Lower leg skin (tissue), 4 donors: ENCODE measurements at places on chromosomes 1 and 21. TPM values are rescaled to one million over a fixed set of nuclear protein-coding genes. Genes with fewer than 3 reads are reported as not detected.

DNA sequence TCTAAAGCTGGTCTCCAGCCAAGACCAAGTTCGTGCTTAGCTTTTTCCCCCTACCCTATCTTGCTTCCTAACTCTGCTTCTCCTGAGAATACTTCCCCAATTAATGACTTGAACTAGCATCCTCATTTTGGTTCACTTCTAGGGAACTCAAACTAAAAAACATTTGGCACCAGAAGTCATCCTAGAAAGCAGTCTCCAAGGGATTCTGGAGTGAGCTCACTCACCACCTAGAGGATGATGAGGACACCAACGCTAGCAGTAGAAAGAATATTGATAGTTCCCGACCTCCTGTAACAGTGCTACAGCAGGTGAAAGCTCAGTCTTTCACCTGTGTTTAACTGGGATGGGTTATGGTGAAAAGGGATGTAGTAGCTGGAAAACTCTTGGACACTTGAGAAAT lies 4.7 kb upstream of the PSMB2 start:
- DNase-seq: no peak

DNA sequence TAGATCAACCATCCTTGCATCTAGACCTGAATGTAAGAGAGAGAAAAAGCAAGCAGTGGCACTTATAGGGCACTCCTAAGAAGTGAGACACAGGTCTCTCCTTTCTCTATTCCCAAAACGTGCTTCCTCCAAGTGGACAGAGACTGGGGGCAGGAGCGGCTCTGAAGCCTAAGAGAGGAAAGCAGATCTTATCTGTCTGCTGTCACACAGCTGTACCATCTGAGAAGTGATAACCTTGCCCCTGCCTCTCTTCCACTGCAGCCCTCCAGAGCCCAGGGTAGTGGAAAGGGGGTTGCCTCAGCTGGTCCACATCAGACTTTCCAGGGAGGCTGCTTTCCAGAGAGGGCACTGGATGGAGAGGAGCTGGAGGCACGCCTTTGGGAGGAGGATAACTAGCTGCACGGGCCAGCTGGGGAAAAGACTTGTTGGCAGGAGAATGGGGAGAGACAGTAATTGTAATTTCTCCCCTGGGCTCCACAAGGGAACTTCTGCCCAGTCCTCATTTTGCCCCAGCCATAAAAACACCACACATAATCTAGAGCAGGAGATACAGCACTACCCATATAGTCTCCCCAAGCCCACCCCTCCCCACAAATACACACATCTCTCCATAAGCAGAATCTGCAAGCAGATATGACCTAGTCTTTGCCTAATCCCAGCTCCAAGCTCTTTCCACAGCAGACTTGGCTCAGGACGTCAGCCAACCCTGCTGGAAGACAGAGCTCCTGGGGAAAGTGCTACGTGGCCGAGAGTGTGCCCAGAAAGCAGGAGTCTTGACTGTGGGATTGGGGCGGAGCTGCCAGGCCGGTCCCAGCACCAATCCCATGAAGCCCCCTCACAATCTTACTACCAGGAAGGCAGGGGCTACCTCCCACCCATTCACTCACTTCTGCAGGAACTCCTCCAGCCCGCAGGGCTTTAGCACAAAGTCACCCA lies 31.2 kb downstream of the PIK3C2B start:
- no peak for DNase-seq

DNA sequence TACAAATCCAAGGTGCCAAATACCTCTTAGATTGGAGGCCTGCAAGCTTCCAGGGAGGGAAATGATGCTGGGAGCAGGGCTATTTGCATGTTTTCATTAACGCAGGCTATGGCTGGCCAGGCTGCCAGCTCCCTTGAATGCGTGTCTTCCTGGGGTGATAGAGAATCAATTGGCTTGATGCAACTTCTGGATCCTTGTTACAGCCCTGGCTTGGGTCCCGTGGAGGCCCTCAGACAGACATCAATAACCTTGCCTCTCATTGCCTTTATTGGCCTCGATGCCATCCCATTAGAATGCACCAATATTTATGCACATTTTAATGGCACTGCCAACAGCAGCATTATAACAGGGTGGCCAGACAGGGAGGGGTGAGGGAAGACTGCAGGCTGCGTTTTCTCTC lies 54.0 kb downstream of the TNR start:
- DNase-seq: peak; percentile 18

DNA sequence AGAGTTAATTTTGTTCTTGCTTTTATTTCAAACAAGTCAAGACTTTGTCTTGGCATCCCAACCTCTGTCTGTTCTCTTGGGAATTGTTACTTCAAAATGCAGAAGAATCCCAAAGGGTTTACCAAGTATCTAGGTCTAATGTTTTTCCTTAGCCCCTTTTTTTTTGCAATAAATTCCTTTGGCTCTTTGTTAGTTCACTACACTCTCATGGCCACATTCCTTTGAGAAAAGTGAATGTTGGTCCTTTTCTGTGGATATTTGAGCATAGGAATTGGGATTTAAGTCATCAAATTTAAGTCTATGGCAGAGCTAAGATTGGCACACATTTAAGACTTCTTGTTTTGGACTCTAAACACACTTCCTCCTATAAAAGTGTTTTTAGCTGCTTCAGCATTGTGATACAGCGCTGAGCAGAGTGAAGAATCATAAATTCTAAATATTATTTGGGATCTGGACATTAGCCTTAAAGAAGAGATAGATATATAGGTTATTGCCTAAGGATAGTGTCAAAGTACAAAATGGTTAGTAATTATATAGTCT lies 1.9 kb downstream of the BTF3L4 start:
- DNase-seq: no peak

DNA sequence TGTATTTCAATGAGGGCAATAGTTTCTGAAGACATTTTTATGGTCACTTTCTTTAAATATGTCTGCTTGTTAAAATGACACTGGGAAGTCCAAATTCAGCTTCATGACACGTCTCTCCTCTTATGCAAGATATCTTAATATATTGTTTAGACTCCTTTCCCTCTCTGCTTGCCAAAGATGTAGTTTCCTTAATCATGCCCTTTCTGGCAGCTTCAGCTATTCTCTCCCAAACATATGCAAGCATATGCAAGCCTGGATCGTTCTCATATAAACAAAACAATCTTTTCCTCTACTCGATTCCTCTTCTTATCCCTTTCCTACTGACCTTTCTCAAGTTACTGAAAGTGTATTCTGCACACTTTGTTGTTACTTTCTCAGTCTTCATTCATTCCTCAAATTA lies 372.2 kb downstream of the PTBP2 start:
- no peak for DNase-seq

- DNase-seq: no peak
Observed at GRCh38 chr1:202281316-202282024, 60.3 kb downstream of the UBE2T start.

DNA sequence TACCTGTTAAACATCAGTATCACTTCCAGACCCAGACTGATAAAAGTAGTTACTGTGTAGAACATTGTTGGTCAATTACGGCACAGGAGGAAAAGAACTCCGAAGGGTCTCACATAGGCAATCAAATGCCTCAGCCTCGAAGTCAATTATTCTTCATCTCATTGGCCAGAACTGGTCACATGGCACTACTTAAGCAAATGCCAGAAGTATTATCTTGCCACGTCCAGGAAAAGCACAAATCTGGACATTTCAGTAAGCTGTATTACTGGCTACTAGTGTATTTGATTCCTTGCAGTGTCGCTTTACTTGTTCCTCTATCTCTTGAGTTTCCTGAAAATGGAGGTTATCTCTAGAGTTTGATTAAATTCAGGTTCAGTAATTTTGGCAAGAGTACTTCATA lies 24.4 kb downstream of the DIO1 start:
- no peak for DNase-seq

GRCh38 chr1:46764402-46764801 lies 34.4 kb upstream of the CYP4B1 start:
- no peak for DNase-seq

GRCh38 chr1:107010582-107010981 lies 45.9 kb upstream of the PRMT6 start:
- DNase-seq: no peak

GRCh38 chr1:89051955-89052312 lies 13.1 kb downstream of the GBP1 start:
- no peak for DNase-seq

DNA sequence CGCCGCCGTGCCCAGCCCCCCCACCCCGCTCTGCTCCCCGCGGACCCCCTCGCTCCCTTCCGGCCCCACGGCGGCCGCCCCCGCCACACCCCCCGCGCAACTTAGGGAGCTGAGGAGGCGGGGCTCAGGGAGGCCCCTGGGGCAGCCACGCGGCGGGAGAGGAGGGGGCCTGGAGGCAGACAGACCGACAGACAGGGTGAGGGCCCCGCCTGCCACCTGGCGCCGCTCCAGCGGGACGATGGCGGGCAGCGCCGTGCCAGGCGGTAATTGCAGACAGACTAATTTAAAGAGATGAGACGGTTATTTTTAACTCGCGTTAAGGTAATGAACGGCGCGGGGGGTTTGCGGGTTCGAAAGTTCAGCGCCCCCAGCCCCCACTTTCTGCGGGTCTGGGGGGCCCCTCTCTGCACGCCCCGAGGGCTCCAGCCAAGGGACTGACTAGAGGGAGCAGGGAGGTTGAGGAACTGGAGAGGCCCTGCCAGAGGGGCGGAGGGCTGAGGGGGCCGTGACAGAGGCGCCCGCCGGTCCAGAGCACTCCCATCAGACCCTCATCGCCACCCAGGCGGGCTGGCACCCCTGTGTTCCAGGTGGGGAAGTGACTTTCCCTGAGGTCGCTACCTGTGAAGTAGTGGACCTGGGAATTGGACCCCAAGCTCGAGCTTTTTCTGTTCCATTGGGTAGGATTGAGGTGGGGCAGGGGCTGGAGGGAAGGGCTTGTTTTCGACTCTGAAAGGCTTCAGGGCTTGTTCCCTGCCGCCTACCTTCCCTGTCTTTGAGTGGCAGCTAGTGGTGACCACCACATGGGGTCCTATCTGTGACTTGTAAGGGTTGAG lies 5.4 kb downstream of the FOXO6 start:
- DNase-seq: no peak

DNA sequence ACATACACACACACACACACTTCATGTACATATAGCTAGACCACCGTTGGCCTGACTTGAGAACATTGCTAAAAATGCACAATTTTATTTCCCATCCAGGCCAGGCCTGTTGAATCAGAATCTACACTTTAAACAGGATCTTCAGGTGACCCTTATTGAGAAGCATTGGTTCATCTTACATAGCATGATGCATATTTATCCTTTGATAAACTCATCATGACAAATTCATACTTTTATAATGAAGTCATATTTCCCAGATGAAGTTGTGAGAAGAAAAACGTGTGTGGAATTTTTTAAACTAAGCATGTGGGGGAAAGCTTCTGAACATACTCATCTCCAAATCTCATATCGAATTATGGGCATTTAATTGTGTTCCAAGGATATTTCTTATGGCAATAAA lies 877.7 kb downstream of the MRPL39 start:
- no peak for DNase-seq

DNA sequence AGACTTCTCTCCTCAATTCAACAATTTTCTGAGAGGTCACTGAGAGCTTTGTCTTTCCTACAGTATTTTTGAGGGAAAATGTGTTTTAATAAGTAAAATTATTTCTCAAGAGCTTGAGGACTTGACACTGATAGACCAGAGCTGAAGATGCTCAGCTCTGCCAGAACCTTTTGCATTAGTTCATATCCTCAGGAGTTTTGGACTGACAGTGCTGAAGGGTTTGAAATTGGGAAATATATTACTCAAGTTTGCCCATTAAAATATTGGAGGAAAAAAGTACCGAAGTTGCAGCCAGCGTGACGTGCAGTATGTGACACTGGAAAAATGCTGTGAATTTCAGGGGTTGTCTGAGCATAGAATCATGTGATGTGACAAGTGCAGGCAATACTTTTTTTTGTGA lies 346.6 kb upstream of the DPYD start:
- peak; percentile 15 for DNase-seq

DNA sequence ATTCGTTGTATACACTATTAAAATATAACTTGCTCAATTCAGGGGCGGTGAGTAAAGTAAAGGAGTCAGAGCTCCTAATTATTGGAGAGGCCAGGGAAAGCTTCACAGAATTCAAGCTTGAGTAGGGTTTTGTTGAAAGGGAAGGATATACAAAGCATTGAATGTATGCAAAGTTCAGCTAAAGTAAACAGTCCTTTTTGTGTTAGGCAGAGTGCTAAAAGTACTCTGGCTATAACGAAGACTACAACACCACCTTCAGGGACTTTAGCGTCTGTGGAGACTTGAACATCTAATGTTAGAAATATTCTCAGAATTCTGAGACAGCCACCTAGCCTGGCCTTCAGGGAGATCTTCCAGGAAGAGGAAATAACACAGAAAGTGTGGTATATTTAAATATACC lies 1.1 kb downstream of the FALEC start:
- DNase-seq: no peak

The FAM151A gene
- not detected for total RNA-seq

The BSND gene
- total RNA-seq: not detected

The ERI3 gene
- total RNA-seq: 43.3 TPM

The MYOM3 gene
- total RNA-seq: 1.5 TPM

The DIRAS3 gene
- 1.7 TPM for total RNA-seq

The MAP1LC3C gene
- 2.7 TPM for total RNA-seq

The YIPF1 gene
- 30.0 TPM for total RNA-seq

The FCRL5 gene
- not detected for total RNA-seq

The SLAMF9 gene
- total RNA-seq: not detected
